Upper lobe of left lung (tissue), 6 donors: ENCODE measurements at places on chromosomes 12 and 14.

DNA sequence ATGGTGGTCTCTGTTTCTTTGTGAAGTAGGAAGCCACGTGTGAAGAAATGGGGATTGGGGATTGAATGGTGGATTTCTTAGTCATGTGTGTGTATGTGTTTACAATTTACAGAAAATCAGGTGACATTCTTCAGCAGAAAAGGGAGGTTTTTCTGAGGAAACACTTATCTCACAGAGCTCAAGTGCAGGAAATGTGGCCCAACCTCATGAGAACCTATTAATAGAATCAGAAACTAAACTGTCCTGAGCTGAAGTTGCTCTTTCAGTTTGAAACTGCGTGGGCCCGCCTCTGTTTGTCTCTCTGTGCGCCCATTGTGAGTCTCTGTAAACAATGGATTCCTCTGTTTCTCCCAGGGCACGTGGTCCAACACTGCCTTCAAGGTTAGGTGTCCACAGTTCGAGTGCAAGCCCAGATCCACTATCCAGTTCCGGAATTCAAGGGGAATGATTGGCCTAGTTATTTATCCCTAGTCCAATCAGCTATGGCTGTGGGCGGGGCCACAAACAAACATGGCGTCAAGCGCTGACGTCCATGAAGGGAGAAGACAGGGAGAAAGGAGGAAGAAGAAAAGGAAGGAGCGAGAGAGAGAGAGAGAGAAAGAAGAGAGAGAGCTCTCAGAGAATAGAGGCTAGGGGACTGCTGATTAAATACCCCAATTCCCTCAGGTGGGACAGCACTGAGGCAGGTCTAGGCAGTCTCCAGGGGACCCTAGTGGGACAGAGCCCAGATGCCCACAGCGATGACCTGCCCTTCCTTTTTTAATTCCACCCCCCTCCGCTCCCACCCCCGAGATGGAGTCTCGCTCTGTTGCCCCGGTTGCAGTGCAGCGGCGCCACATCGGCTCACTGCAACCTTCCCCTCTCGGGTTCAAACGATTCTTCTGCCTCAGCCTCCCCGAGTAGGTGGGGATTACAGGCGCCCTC lies 31.4 kb upstream of the C12orf76 start:
- DNase-seq: no peak

GRCh38 chr12:114414866-114415524 lies 9.1 kb upstream of the TBX5 start:
- DNase-seq: no peak

GRCh38 chr14:104745431-104745830 lies 7.5 kb upstream of the SIVA1 start:
- DNase-seq: no peak

DNA sequence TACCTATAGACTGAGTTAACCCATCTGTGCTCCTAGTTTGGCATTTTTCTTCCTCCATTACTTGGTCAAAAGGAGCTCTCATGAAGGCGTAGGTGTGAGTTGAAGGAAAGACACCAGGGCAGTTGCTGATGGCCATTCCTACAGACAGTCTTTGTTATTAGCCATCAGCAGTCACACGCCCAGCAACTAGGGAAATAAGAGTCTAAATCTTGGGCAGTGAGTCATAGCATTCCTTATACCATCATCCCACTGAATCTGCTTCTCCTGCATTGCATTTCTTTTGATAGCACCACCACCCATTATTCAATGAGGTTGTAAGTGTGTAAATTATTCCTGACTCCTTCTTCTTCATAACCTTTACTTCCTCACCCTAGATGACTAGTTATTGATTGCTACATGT lies 150.9 kb upstream of the IGF1 start:
- DNase-seq: no peak

DNA sequence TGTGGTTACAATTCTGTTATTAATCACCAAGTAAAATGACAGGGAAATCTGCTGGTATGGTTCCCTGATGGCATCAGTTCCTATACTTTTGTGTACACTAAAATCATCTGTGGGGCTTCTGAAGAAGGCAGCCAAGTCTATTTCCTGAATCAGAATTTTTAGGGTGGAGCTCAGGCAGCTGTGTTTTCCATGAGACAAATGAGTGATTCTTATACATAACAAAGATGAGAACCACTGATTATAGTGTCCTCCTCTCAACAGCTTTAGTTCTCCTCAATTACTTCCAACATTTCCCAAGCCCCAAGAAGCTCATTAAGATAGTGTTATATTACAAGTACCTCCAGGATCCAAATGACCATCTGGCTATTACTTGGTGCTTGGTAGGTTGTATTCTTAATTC lies 64.5 kb upstream of the USP44 start:
- DNase-seq: no peak

GRCh38 chr12:5309654-5310053 lies 122.3 kb upstream of the NTF3 start:
- DNase-seq: peak; percentile 22

DNA sequence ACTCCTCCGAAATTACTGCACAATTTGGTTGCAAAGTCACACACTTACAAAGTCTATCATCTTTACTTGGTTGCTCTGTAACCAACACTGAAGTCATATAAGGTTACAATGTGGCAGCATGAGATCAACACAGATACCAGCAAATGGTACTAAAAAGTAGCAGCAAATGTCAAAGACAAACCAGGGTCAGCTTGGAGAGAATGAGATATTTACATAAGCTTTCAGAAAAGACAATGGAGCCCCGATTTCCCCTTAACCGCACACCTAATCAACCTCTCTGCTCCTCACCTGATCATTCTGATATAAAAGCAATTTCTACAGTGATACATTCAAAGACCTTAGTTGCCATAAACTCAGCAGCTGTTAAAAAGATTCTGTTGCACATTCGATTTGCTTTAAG lies 76.4 kb upstream of the FOXN3 start:
- DNase-seq: no peak

DNA sequence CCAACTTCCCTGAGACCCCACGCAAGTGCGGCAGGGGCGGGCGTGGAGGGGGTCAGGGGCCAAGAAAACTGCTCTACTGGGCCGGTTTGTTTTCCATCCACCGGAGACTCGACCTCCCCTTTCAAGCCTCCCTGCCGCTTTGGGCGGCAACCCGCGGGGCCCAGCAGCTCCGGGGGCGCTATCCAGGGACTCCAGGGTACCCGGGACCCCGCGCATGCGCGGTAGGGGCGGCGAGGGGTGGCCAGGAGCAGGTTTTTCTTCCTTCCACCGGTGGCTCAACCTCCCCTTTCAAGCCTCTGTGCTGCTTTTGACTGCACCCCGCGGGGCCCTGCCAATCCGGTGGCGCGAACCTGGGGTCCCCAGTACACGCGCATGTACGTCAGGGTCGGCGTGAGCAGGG lies 323.5 kb downstream of the ALG10 start:
- DNase-seq: no peak

DNA sequence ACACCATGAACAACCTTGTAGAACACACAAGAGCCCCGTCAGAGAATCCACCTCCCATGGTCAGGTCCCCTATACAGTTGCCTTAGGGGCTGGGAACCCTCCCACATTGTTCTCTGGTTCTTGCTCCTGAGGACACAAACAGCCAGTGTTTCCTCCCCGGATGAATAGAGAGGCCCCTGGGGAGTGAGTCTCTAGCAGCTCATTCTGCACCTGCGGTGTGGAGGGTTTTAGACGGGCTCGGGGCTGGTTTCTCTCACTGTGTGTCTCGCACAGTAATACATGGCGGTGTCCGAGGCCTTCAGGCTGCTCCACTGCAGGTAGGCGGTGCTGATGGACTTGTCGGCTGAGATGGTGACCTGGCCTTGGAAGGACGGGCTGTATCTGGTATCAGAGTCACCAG lies 1052.1 kb downstream of the TMEM121 start:
- no peak for DNase-seq

- DNase-seq: no peak
Measured at GRCh38 chr12:23756416-23756815, 193.1 kb downstream of the SOX5 start.

DNA sequence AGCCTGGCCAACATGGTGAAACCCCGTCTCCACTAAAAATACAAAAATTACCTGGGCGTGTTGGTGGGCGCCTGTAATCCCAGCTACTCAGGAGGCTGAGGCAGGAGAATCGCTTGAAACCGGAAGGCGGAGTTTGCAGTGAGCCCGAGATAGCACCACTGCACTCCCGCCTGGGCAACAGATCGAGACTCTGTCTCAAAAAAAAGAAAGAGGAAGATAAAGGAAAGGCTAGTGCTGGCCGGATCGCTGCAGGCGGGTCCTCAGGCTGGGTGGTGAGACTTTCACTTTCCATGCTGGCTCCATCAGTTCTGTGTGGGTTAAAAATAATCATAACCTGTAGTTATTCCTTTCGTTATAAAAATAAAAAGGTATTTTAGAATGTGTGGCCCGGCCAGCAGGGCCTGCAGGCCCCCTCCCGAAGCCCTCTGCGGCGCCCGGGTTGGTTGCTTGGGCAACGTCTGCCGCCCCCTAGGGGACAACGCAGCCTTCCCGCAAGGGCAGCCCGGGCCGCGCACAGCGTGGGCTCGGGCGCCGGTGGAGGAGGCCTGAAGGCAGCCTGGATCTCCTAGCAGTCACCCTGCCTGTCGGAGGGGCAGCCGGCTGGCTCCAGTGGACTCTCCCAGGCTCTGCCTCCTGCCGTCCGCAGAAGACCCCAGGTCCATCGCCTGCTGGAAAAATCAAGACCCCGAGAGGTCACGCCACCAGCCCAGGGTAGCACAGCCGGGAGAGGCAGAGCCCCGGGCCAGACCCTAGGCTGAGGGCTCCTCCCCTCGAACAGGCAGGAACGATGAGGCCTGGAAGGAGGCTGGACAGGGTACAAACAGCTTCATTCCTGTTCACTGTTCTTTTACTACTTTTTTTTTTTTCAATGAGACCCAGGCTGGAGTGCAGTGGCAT lies 5.0 kb upstream of the SLC25A47 start:
- DNase-seq: peak; percentile 94

DNA sequence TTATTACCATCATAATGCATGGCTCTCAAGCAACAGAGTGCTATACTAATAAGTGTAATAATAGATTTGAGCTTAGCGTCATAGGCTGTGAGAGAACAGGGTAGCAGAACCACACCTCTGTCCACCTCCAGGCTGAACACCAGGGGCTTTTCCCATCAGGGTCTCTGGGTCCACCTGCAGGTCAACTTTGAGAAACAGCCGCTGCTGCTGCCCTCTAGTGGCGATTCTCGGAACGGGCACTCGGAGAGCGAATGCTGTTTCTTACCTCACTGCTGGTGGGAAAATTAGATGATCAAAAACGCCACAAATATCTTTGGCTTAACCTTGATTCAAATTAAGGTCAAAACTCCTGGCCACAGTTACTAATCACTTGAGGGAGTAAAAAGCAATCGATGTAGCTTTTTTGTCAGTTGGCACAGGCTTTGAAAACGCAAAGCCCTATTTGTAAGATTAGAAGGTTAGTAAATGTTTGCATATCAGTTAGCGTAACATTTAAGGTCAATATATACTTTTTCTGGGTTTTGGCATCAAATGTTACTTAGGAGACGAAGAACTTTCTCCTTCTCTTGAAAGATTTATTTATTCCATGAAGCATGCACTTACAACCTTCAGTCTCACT lies 127.9 kb upstream of the TMEM132D start:
- DNase-seq: peak; percentile 36

DNA sequence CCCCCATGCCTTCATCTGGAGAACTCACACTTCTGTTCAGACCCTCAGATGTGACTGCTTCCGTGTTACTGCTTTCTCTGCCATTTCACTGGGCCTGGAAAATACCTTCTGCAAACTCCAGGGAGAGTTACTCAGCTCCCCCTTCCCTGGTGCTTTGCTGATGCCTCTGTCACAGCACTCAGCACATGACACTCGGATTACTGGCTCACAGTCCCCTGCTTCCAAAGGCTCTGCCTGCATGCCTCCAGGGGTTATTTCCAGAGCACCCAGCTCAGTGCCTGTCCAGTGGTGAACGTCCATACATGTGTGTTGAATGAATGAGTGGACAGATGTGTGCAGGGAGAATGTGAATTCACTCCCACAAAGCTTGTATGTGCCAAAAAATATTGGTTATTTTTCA lies 237.2 kb upstream of the FKBP4 start:
- no peak for DNase-seq

DNA sequence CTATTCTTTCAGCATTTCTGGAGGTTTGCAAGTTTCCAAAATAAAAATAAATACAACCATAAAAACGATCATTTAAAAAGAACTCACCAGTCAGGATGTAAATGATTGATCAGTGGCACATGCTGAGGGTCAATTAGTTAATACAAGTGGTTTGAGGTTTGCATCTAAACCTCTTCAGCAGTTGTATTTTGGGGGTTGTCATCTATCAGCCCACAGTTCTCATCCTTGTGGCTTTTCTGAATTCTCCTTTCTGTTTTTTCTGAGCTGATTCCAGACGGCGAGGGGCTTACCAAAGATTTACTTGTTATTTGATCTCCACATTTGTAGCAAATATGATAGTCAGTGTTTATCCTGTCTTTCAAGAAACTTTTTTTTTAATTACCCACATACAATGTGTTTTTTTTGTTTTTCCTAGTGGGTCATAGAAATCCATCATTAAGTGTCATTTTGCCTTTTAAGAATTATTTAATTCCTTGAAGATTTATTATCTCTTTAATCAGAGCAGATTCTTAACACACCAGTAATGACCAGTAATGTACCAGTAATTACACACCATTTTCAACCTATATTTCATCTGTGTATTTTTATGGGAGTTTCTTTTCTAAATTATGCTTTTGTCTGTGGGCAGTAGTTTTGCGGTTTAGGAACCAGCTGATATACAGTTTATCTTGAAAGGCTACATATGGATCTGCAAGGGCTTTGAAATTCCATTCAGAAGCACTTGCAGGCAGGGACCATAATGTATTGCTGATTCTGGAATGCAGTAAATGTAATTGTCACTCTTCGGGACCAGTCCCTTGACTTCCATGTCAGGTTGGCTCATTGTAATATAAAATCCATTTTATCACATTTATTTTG lies 56.3 kb upstream of the DAAM1 start:
- no peak for DNase-seq

GRCh38 chr12:112916270-112916669 lies 9.5 kb downstream of the OAS1 start:
- DNase-seq: no peak

DNA sequence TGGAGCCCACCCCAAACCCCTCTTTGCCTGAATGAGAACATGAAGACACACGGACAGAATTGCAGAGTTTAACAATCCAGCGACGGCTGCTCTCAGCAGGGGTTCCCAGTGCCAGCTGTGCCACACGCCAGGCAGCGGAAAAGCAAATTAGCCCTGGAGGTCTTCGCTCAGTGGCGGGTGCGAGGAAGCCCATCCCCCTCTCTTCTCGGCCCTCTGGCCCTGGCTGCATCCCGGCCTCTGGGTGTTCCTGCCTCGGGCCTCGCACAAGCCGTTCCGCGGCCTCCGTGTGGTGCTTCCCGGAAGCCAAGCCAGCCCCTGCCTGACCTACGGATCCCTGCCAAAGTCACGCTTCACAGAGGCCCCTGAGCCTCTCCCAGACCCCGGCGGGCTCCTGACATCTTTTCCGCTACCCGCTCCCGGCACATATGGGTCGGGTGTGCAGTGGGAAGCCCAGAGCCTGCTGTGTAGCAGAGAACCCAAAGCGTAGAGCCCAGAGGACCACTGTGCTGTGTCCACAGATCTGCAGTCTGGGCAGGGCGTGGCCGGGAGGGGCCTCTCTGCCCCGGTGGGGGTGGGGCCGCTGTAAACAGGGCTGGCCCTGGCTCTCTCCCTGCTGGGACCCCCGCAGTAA lies 70.7 kb upstream of the GALNT9 start:
- DNase-seq: peak; percentile 64
